Left cardiac atrium (tissue), 4 donors: ENCODE measurements at places on chromosomes 3 and 15. TPM values are rescaled to one million over a fixed set of nuclear protein-coding genes. Genes with fewer than 3 reads are reported as not detected.

Gene SEMA6D
- 5.1 TPM for total RNA-seq

Gene GP5
- total RNA-seq, result 0.06 TPM

Gene SETMAR
- total RNA-seq, result 12.9 TPM

Gene PTH1R
- 10.0 TPM for total RNA-seq

Gene KCNMB2
- total RNA-seq, result 9.8 TPM

Gene ZNF660
- 2.5 TPM for total RNA-seq

Gene INSYN1
- total RNA-seq, result 80.8 TPM

DNA sequence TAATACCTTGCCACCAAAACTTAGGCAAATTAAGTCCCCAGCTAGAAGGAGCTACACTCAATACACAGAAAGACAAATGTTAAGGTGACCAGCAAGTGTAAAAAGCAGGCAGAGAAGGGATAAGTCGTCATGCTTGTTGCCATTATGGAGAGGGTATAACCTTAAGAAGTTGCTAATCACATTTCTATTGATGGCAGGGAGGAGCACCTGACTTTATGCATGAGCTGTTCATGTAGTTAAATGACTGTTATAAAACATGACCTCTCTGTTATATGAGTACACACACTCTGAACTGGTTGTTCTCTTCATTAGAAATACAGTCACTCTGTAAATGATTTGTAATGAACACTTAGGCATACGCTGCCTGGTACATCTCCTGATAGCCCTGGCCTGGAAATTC is 6.6 kb upstream of the CCNL1 start:
- DNase-seq, result no peak

GRCh38 chr3:57696801-57697321 is 4.0 kb upstream of the DENND6A start:
- no peak for DNase-seq

DNA sequence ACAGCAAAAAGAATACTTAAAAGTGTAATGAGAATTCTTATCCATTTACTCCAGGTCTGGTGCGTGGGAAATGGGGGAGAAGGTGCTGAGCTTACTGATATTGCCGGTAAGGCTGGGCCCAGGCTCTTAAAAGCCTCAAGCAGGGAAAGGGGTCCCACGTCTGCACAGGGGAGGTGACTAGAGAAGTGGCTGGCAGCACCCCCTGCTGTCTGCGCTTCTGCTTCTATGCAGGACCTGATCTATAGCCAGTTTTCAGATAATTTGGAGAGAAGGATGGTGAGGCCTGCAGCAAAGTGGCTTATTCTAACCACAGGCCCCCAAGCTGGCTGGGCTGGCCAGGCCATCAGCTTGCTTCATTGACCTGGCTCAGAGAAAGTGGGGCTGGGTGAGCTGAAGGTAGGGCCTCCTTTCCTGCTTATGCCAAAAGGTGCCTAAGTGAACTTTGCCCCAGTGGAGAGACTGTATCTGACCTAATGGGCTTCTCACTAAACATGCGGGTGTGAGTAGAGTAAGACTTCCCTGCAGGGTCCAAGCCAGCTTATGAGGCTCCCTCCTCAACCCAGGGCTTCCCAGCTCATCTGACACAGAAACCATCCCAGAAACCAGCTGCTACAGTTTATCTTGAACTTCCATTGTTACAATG is 30.9 kb upstream of the ATP1B3 start:
- no peak for DNase-seq

DNA sequence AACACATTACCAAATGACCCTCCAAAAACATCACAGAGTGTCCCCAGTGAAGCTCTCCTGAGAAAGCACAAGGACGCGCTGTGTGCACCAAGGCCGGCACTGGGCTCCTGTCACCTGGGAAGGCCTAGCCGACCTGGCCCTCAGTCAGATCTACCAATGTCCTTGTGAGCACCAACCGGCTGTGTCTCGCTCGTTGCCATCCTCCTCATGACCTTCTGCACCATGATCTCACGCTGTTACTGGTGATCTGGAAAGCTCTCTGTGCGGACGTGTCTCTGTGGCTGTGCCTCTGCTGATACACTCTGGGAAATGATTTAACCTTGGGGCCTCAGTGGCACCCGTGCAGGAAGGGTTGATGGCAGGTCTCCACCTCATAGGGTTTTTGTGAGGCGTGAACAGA is 24.2 kb downstream of the ZXDC start:
- DNase-seq, result no peak

- DNase-seq, result no peak
Observed at GRCh38 chr3:3356846-3357245, 177.4 kb upstream of the CRBN start.

- no peak for DNase-seq
Observed at GRCh38 chr15:39721893-39722292, 60.7 kb downstream of the FSIP1 start.

- DNase-seq, result no peak
Observed at GRCh38 chr3:49005303-49005680, 1.9 kb upstream of the WDR6 start.

- no peak for DNase-seq
Observed at GRCh38 chr15:64614519-64614918, 154.1 kb downstream of the ZNF609 start.

DNA sequence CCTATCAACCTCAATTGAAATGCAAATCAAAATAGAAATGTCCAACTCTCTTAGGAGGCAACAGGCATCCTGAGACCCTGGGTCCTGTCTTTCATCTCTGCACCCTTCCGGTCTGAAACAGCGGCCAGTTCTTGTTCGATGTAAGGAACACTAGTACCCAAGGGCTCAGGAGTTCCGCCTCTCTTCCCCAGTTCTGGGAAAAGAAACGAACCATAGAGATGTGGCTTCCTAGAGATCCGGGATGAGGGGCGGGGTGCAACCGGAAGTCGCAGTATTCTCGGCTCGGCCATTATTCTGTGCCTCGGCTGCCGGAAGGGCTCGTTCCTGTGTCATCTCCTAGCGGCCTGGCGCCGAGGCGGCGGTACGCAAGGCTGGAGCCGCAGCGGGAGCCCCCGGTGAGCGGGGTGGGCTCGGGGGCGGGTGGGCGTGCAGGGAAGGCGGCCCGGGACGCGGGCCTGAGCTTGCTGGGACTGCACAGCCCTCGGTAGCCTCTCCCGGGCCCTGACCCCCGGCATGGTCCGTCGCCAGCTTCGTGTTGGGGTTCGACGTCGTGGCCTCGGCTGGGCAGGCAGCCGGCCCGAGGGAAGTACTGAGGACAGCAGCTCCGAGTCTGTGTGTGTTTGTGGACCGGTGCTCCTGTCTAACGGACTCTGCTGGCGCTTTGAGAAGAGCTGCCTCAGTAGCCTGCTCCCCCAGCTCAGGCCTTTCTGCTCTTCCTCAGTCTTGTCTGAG is at the start of gene ZNF197:
Gene ZNF197, plus strand, starts transcription at position 288 of the 732 bp plus-strand sequence. CDS start 4,119 bp downstream, outside the sequence.
- DNase-seq, result peak; percentile 91

DNA sequence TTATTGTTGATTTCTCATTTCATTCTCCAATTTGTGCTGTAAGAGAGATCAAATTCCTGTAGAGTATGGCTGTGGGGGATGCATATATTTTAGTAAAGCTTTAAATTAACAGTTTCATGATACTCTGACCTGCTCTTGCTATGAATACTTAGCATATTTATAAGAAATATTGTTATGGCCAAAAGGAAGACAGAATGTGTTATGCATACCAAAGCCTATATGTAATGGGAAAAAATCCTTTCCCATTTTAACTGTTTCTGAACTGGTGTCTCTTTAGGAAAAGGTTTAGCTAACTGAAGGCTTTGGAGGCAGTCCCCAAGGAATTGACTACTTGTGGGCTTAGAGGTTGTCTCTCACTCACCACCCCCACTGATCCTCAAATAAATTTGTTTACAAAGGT is 59.2 kb downstream of the CADPS start:
- DNase-seq, result no peak

DNA sequence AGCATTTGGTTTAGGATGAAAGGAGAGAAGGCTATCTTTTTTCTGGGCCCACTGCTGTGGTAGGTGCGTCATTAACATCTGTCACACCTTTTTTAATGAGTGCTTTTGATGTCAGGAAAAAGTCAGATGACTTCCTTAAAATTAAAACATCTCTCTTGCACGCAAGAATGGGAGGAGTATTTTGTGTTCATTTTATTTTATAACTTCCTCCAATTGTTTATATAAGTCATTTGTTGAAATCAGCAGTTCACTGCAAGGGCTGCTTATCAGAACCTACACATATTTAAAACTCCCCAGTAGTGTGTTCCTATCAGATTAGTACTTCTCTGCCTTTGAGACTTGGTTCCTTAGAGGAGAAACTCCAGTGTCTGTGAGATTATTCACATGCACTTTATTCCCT is 143.8 kb downstream of the NEO1 start:
- DNase-seq, result no peak

- no peak for DNase-seq
Observed at GRCh38 chr15:35311615-35312014, 226.5 kb upstream of the NANOGP8 start.

DNA sequence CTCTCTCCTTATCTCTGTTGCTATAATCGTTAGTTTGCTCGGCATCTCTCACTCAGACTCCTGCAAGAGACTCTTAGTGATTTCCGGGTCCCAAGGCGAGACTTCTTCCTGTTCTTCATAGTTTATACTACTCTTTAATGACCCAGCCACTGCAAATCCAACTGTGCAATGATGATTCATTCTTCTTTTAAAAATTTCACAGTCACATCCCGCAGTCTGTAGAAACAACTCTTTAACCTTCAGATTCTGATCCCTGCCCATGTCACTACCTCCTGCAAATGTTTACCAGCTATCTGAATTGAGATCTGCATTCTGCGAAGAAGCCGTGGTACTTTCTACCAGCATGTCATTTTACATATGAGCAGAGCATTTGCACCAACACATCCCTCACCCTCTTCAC is 2.8 kb upstream of the VGLL3 start:
- DNase-seq, result no peak

GRCh38 chr3:189728915-189729314 is 97.7 kb downstream of the TP63 start:
- no peak for DNase-seq

GRCh38 chr3:2655229-2655701 is 454.9 kb downstream of the IL5RA start:
- no peak for DNase-seq

- DNase-seq, result no peak
Observed at GRCh38 chr3:21894459-21895340, 143.7 kb upstream of the ZNF385D start.

- DNase-seq, result no peak
Observed at GRCh38 chr3:141469720-141470119, 17.1 kb upstream of the RASA2 start.

GRCh38 chr3:165383381-165383780 is 187.2 kb upstream of the SLITRK3 start:
- DNase-seq, result no peak

GRCh38 chr3:175187586-175187985 is 328.5 kb downstream of the NAALADL2 start:
- no peak for DNase-seq
